ENCODE measurements at places on chromosomes 3 and 15. TPM values are rescaled to one million over a fixed set of nuclear protein-coding genes. Genes with fewer than 3 reads are reported as not detected.

Gene DAZL
- total RNA-seq, result 0.13 TPM

Gene TMED3
- total RNA-seq, result 41.1 TPM

Gene ZBED2
- 664 TPM for total RNA-seq

Gene DPPA2
- total RNA-seq, result not detected

Gene GHRL
- 0.34 TPM for total RNA-seq

Gene LIPC
- 0.17 TPM for total RNA-seq

Gene AHSG
- not detected for total RNA-seq

Data from activated T-helper 17 cell treated with anti-CD3 and anti-CD28 coated beads, Interleukin-2, amount 50 U/mL, for 72 hours (primary cell).